ENCODE measurements at places on chromosomes 2 and 18.
A peak's percentile ranks its signal among the peaks of the same experiment; 100 is the strongest.

GRCh38 chr2:240599141-240599583 is 12.6 kb downstream of the CAPN10 start:
- DNase-seq = peak; percentile 10

GRCh38 chr2:36561237-36561944 is 36.6 kb downstream of the FEZ2 start:
- DNase-seq = no peak

DNA sequence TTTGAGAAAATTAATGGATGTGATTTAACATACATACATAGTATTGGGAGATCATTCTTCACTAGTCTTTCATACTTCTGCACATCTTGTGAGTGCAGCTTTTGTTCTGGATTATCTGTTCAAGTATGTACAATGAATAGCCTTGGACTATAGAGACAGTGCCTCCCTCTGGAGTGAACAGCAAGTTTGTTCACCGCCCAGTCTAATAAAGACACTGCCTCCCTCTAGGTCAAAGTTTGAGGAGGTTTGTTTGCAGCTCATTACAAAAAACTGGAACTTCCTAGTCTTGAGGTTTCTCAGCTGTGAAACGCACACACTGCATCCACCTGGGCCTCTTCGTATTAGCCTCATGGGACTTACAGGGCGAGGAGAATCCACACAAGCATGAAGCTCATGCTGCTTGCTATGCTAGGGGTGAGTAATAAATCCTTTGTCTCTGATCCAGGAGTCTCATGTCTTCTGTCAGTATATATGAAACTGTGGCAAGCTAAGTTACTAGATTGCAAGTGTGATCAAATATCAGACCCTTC is 26.0 kb upstream of the LAPTM4A start:
- no peak for DNase-seq

DNA sequence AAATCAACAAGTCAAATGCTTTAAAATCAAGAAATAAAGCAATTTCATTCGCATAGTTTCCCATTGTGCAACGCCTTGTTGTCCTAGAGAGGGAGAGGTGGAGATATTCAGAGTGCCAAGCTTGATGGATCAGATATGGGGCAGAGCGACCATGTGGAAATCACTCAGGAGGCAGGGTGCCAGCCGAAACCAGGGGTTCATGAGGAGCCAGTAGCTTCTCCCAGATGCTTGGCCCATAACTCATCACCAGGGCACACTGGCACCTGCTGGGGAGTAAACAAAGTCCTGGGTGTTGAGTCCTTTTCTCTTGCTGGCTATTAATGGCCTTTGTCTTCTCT is 53.0 kb upstream of the ASAP2 start:
- DNase-seq = no peak

GRCh38 chr2:43004879-43005244 is 212.5 kb upstream of the HAAO start:
- no peak for DNase-seq

- no peak for DNase-seq
Observed at GRCh38 chr2:169715379-169716237, 18.0 kb upstream of the KLHL23 start.

DNA sequence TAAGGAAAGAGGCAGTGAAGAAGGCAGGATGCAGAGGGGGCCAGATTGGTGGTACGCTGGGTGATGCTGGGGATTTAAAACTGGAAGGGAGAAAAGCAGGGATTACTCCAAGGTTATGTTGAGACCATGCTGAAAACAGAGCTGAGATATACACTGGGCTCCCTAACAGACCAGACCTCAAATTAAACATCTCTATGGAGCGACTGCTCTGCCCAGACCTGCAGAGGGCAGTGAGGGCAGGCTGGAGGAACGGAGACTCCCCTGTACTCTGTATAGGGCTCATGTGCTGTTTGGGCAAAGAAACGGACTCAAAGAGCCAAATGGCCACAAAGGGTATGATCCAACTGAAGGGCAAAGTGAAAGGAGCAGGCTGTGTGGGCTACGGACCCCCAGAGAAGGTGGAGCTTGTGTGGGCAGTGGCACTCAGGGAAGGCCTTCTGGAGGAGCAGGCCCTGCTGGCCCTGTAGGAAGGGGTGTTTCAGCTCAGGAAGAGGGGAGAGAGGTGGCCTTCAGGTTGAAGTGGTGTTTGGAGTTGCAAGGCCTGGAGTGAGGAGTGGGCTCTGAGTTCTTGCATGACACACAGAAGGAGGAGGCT is 4.8 kb upstream of the CELF4 start:
- DNase-seq = no peak

GRCh38 chr2:221822416-221822815 is 250.3 kb upstream of the EPHA4 start:
- no peak for DNase-seq

DNA sequence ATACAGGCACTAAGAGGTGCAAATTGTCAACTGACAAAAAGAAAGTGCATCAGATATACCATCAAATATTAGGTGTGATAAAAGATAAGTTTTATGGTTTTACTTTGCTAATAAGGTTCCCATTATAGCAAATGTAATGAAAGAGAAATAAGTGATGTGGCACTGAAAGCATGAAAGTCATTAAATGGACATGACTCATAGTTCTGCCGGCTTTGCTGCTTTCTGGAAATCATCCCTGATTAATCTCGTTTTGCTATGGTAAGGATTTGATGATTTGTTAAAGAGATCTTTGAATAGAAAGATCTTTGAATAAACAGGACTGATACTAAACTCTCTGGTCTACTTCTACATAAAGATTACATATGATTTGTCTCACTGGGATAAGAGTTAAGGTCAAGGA is 72.7 kb downstream of the CLIP4 start:
- no peak for DNase-seq

- DNase-seq = peak; percentile 68
Observed at GRCh38 chr2:230905448-230906421, 19.3 kb downstream of the GPR55 start.

GRCh38 chr2:59250307-59250677 is 1009.2 kb upstream of the FANCL start:
- no peak for DNase-seq

DNA sequence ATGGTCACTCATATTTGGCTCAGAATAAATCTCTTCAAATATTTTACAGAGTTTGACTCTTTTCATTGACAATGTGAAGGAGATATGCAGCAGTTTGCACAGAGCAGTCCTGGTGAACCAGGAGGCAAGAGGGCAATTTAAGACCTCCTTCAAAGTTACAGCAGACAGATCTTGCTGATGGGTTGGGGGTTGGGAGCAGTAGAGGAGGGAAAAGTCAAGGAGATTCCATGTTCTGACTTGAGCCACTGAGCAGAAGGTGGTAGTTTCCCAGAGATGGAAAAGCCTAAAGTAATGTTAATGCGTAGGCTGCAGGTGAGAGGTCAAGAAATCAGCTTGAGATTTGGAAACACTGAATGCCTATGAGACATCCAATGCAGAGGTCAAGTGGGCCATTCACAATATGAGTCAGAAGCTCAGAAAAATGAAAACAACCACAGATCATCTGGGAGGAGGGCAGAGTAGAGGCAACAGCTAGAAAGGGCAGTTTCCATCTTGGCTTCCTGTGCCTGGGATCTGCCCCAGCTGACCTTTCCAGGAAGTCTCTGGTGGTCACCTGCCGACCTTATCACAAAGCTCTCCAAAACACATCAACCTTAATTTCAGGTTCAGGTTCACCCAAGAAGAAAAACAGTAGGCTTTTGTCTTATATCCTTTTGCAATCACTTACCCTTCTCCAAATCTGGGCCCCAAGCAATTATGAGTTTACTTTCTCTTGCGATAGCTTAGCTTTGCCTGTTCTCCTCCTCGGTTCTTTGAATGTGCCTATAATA is 197.5 kb upstream of the ARL4C start:
- DNase-seq = no peak

- no peak for DNase-seq
Observed at GRCh38 chr2:220337611-220338440, 710.4 kb downstream of the SLC4A3 start.

GRCh38 chr18:80105369-80106167 is 3.5 kb upstream of the ADNP2 start:
- no peak for DNase-seq

DNA sequence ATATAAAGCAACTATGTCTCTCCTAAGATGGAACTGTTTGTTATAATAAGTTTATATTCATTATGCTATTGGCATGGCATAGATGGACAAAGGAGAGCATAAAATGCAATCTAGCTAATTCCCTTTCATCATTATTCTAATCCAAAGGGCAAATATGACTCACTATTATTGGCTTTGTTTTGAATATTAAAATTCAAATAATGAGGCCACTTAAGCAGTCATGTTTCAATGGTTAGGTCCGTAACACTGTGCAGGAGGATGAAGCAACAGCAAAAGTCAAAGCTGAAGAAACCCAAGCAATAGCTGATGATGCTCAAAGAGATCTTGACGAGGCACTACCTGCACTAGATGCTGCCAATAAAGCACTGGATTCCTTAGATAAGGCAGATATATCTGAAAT is 177.1 kb downstream of the TRABD2A start:
- DNase-seq = no peak

DNA sequence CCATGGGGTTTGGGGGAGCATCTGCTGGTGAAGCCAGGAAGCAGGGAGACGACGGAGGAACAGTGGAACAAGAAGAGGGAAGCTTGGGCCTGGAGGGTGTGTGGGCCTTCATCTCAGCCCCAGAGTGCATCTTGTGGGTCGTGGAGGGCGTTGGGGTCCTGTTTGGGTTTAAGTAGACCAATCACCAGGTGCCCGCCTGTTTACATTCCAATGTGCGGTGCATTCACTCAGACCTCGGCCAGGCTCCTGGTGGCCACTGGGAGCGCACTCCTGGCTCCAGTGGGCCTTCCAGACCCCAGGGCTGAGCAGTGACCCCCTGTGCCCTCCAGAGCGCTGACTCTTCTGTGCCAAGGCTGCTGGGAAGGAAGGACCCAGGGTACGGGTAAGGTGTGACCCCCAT is 293.7 kb downstream of the NDUFA10 start:
- DNase-seq = peak; percentile 5

- no peak for DNase-seq
Observed at GRCh38 chr18:2478662-2479061, 92.6 kb downstream of the METTL4 start.

DNA sequence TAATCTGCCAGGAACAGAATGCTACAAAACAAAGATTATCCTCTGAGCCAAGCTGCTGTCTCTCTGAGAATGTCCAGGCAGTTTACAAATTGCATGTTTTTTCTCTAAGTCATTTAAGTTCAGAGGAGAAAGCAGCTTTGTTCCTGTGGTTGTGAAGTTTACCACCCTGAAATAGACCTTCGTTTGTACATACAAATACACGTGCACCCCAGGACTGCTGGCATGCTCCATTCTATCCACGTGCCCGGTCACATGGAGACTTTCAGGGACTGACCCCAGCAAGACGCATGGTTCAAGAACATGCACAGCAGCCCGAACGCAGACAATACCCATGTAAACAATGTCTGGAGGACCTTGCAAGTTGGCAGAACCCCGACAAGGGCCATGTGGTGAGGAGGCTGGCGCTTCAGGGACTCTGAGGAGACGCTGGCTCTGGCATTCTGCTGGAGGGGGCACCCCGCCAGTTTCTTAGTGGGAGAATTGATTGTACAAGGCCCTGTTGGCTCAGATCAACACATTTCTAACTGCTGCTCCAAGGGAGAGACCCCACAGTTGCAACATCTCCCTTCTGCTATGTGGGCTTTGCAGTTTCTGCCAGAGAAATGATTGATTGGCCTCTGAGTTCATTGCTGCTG is 33.3 kb downstream of the FAM178B start:
- DNase-seq = no peak

DNA sequence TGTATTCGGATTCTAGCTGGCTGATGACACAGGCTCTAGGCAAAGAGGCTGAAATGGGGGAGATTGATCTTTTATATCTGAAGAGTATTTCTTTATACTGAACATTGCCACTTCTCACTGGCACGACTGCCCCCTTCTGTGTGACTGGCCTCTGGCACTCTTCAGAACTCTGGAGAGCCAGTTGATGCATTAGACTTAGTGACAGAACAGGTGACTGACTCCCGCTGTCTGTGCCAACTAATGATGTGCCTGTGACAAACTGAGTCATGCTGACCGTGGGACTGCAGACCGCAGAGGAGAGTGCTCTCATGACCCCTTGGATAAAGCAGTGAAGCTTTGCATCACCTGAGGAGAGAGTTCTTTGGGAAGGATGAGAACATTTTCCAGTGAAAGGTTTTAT is 14.4 kb downstream of the MGAT5 start:
- no peak for DNase-seq

DNA sequence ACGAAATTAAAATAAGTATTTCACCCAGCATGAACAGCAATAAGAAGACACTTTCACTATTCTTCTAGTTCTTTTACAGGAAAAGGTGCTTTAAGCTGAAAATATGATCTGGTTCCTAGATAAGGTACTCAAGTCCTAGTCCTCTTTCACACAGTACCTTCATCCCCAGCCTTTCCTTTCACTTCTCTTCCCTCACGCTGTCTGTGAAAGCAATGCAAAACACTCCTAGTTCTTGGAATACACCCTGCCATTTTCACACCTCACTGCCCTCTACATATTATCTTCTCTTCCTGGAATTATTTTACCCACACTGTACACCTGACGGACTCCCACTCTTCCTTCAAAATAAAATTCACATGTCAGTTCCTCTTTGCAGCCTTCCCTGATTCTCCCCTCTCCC is 82.9 kb downstream of the DNAH7 start:
- DNase-seq = no peak

DNA sequence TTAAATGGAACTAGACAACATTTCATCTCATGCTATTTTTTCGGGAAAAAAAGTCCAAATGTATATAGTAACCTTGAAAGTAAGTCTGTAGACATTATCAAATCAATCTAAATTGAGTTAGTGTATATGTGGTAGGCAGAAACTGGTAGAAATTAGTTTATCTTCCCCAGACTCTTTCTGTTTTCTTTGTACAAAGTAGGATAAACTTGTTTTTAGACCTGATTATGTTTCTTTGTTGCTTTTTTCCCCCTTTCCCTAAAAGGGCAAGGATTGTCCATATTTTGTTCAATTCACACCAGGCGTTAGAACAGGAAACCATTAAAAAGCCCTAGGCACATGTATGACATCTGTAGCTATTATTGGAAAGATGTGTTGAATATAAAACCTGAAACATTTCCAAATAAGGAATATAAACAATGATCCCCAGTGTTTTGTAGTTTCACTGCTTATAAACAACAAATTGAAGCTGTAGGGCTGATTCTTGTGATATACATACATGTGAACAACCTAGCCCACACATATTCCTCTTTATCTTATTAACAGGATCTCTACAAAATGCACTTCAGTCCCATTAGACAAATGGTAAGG is 528.3 kb downstream of the PARD3B start:
- no peak for DNase-seq

DNA sequence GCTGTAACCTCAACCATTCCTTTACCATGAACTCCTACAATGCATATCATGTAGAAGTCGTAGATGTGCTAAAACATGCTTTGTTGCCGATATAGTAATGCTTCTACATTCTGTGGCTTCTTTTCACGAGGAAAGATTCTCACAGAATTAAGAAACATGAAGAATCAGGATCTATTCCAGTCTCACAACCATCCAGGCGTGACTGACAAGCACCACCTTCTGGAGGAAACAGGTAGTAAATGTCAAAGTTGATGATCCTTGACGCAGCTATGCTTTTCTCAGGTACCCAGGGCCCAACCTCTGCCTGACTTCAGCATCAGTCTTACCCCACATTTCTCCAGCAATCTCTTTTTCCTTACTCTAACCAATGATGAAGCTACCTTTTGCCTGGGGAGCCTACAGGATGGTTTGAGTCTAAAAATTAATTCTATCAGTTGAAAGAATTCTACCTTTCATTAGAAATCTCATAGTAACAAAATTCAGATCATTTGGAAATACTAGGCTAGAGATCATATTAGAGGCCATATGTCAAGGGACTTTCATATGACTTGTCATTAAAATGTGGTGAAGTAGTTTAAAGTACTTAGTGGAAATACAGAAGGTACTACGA is 123.3 kb upstream of the RND3 start:
- DNase-seq = no peak

GRCh38 chr2:126436411-126436810 is 219.5 kb upstream of the GYPC start:
- no peak for DNase-seq
